Activated naive CD8-positive, alpha-beta T cell treated with anti-CD3 and anti-CD28 coated beads for 36 hours (primary cell): ENCODE measurements at places on chromosomes 3 and 15. TPM values are rescaled to one million over a fixed set of nuclear protein-coding genes. Genes with fewer than 3 reads are reported as not detected.

Gene CYP1A2
- not detected for total RNA-seq

Gene TIGIT
- 16.4 TPM for total RNA-seq

Gene BUB1B
- 70.6 TPM for total RNA-seq

Gene MESP2
- not detected for total RNA-seq
